Stimulated activated CD8-positive, alpha-beta memory T cell treated with anti-CD3 and anti-CD28 coated beads, Interleukin-12 subunit alpha, Interleukin-12 subunit beta, amount 100 ng/mL, for 1 hour (primary cell): ENCODE measurements at places on chromosomes 4 and X.

- DNase-seq, result no peak
These were observed 285.1 kb upstream of the FMR1 start for GRCh38 chrX:147626605-147627004.

DNA sequence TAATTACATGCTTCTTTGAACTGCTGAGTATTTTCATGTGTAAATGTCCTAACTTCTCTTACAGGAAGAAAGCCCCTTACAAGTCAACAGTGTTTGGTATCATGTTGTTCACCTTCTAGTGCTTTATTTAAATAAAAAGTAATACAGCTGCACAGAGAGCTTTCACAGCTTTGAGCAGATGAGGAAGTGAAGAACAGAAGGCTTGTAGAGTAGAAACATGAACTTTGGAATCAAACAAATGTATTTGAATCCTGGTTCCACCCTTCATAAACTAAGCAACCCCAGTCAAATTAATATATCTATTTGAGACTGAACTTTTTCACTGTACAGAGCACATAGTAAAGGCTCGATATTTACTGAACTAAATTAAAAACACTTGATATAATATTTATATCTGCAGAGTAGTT, 120.5 kb downstream of the CAMK2D start:
- DNase-seq, result no peak

DNA sequence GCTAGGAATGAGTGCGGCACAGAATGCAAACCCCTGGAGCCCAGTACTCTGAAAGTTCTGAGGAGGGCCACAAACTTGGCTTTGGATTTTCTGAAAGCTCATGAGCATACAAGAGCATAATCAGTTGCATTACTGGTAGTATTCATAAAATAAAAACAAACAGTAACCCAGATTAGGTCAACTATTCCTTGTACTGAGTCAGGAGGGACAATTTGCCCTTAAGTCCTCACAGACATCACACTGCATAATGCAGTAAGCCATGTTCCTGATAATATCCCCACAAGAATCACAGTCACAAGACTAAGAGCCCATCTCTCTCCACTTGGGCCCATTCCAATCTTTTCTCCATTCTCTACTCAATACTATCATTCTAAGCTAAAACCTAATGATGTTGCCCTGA, 126.9 kb upstream of the NEIL3 start:
- DNase-seq, result no peak

GRCh38 chrX:54715621-54716020, 82.4 kb downstream of the ITIH6 start:
- DNase-seq, result no peak

- no peak for DNase-seq
These were observed 555.6 kb downstream of the PPARGC1A start for GRCh38 chr4:23333946-23334878.

GRCh38 chr4:184728858-184729257, 5.0 kb downstream of the CENPU start:
- DNase-seq, result no peak

DNA sequence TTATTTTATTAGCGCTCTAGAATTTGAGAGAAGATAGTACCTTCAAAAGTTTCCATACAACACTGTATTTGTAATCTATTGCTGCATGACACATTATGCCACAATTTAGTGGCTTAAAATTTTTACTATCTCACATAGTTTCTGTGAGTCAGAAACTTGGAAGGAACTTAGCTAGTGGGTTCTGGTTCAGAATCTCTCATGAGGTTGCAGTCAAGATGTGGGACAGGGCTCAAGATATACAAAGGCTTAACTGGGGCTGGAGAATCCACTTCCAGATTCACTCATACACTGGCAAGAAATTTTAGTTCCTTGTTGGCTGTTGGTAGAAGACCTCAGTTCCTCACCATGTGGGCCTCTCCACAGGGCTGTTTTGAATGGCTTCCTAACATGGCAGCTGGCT, 11.5 kb upstream of the C4orf54 start:
- DNase-seq, result no peak

DNA sequence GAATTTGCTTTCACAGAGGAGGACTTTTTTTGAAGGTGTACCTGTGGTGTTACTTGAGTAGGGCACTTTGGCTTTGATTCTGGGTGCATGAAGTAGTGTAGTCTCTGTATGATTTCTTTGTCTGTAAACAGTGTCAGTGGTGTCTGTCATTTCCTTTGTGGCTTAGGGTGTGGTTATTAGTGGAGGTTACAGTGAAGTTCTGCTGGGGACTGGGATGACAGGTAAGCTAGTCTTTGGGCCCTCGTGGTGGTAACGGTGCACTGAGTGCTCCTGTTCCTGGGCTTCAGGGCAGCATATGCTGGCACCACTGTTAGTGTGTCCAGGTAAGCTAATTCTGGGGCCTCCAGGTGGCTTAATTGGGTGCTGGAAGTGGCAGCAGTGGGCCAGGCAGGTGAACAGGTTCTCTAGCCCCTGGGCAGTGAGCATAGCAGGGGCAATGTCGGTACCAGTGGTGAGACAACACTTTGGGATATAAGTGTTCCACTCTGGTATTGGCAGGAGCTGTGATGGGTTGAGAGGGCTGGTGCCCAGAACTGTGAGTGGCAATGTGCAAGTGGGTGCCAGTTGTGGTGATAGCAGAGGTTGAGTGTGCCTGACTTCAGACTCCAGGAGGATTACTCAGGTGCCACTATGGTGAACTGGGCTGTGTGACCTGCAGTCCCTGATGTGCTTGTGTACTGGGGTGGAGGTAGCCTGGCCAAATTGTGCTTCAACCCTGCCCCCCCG, 26.0 kb upstream of the VSIG1 start:
- DNase-seq, result no peak

- no peak for DNase-seq
These were observed 4.3 kb downstream of the DMD start for GRCh38 chrX:33207056-33207455.

DNA sequence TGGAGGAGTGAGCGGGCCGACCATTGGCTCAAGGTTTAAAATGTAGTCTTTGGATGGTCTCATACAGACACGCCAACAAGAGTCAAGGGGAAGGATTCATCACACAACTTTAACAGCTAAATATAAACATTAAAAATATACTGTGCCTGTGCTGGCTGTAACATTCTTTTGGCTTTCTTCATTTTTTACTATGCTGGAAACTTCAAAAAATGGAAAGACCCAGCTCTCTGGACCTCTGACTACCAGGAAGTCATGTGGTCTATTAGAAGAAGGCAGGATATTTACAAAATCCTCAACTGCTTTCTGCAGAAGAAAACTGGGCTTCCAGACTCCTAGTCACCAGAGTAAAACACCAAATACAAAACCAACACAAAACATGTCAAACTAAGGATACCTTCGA, 49.8 kb upstream of the KLF3 start:
- DNase-seq, result no peak

DNA sequence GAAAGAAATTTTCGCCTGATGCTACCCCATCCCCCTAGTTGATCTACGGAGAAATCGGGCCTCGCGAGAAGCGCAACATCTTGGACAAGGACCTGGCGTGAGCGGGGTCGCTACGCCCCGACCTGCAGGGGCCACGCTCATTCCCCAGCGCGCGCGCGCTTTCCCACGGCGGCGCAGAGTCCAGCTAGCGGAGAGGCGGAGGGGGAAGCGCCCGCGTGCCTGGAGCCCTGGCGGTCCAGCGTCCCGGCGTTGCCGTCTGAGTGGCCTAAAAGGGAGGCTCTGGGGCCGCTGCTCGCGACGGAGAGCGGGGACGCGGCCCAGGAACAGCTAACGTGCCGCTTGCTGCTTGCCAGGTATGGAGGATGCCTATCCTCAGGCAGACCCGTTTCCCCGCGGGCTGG, 6.0 kb upstream of the SOX3 start:
- DNase-seq, result no peak
